ENCODE measurements at places on chromosomes 11 and 22.

DNA sequence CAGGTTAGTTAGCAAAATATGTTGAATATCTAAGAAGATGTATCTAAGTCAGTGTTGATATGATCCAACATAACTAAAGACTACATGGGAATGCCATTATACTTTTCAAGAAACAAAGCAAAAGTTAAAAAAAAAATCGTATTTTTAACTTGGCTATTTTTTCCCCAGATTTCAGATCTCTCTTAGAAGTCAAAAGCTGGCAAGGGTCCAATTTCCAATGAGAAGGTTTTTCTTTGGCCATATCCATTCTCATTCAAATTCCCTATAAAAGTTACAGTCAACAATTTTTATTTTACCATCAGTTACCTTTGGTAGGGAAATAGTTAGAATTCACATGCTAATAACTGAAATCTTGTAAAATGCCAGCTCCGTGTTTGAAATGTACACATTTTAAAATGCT, 70.5 kb upstream of the FAT3 start:
- no peak for DNase-seq

DNA sequence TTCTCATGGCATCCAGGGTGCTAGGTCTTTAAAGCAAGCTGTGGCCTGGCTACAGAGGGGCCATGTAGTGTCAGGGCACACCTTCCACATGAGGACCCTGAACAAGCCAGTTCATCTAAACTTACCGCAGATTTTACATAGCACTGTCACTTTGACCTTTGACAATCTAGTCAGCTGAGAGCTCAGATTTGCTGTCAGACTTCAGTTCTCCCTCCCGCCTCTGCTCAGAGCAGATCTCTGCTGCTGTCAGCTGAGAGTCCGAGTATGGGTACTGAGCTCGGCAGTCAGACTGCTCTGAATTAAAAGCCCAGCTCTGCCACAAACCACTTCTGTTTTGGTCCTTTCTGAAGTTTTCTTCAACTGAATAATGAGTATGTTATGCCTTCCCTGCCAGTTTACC, 507.1 kb downstream of the SOX6 start:
- DNase-seq: no peak

DNA sequence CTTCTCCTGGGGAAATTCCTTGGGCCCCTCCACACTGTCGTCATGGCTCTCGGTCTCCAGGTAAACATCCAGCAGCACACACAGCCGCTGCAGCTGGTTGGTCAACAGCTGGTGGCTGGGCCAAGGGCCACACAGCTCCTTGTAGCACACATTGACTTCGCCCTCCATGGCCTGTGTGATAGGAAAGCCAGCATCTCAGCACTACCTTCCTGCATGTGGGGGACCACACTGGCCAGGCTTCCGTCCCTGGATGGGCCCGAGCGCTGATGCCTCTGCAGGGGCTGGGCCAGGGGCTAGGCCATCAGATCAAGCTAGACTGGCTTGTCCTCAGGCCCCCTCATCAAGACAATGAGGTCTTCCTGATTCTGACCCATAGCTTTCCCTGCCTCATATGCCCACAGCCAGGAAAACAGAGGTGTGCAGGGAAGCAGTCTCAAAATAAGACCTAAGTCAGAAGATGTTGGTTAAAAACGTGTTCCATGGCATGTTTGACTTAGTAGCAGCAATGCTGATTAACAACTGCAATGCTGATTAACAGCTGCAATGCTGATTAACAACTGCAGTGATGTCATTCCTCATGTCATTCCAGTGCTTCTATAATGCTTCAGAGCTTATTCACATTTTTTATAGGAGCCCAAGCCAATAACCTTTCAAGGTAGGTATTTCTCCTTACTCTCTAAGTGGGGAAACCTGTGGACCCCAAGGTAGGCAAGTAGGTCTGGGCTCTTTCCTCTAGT, 31.3 kb downstream of the NEFH start:
- DNase-seq: no peak

- DNase-seq: no peak
Measured at GRCh38 chr22:31501738-31502137, 5.4 kb downstream of the SFI1 start.

DNA sequence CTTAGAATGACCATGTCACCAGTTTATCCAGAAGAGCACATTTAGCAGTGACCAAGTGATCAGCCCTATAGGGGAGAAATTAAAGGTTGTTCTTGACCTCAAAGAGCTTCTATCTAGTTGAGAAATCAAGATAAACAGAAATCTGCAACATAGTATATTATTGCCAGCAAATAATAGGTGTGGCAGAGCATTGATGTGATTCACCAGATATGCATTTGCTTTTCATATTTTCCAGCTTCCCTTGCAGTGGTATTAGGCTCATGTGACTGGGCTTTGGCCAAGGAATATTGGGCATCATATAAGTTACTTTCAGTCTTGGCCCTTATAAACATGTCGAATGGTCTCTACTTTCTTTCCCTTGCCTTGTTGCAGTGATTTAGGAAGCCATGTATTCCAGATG, 34.5 kb downstream of the COMMD9 start:
- DNase-seq: peak; percentile 36

DNA sequence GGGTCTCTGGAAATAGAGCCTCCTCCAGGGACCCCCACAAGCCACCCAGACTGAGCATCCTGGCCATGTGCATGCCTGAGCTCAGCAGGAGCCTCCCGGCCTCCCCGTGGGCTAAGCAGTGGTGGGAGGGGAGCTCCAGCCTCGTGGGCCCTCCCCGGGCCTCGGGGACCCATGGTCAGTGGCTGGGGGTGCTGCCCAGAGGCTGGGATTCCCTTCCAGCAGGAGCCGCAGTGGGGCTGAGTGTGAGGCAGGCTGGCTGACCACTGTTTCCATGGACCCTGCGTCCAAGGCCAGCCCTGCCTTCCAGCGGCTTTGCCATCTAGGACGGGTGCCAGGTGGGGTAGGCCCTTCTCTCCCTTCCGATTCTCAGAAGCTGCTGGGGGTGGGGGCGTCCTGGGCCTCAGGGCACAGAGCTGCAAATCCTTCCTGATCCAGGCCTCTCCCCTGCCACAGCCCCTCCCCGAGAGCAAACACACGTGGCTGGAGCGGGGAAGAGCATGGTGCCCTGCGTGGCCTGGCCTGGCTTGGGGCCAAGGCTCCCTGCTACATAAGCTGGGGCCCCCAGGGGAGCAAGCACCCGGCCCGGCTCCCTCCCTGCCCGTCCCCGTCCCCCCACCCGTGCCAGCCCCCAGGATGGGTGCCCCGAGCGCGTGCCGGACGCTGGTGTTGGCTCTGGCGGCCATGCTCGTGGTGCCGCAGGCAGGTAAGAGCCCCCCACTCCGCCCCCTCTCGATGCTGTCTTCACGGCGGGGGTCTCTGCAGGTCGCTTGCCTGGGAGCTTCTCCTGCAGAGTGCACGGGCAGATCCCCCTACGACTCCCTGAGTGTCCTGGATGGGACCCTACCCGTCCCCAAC, at the start of gene MUC5B:
TSS of gene MUC5B (plus strand) at position 576 of the 855 bp plus-strand sequence. CDS start at position 634, 58 bp downstream.
- no peak for DNase-seq
